ENCODE measurements at places on chromosomes 13 and 19.

- no peak for DNase-seq
Observed at GRCh38 chr13:96216543-96216942, 126.6 kb downstream of the HS6ST3 start.

DNA sequence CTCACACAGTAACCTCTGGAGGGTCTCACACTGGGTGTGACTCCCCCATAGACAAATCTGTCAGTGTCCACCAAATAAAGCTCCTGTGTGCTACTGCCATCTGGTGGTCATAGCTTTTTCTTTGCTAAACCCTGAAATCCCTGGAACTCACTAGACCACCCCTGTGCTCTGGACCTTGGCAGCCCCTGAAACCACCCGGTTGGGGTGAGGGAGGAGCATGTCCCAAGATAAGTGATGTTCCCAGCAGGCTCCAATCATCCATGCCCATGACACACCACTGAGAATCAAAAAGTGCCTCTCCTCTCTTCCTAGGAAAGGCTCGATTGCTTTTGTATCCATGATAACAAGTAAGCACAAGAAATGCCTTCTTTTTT, 6.5 kb upstream of the HSD17B14 start:
- no peak for DNase-seq

GRCh38 chr19:19421299-19421696, 15.8 kb downstream of the GATAD2A start:
- DNase-seq = no peak

GRCh38 chr13:55728247-55728646, 1412.5 kb upstream of the PRR20A start:
- DNase-seq = no peak

- no peak for DNase-seq
Observed at GRCh38 chr13:95833719-95834118, 156.8 kb downstream of the DNAJC3 start.

DNA sequence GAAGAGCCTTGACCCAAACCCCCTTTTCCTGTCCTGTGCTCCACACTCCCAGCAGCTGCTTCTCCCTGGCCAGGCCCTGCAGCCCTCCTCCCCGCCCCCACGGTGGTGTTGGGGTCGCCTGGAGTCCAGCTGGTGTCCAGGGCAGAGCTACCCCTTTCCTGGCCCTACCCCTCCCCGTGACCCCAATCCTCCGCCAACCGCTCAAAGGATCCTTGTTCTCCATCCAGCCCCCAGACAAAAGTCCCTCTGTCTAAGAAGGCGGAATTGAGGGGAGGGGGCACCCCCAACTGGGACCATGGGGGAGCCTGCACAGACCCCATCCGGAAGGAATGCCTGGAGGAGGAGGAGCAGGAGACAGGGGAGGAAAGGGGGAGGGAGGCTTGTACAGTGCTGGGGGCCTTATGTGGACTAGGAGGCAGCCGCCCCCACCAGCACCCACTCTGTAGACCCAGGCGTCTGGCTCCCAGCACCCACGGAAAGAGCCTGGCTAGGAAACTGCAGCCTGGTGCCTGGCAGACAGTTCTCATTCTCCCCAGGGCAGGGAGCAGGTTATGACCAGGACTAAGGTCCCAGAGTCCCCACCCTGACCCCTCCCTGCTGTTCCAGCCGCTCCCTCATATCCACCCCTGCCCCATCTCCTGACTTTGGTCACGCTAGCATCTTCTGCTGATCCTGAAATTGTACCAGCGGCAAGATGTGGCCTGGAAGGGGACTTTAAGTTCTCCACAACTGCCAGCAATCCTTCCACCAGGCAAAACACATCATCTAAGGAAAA, at the start of gene FXYD3:
Gene FXYD3 (plus strand): TSS at position 647 of the 775 bp plus-strand sequence. CDS start 3,554 bp downstream, outside the sequence.
- no peak for DNase-seq

GRCh38 chr13:20363172-20363571, 131.1 kb upstream of the GJB6 start:
- no peak for DNase-seq

DNA sequence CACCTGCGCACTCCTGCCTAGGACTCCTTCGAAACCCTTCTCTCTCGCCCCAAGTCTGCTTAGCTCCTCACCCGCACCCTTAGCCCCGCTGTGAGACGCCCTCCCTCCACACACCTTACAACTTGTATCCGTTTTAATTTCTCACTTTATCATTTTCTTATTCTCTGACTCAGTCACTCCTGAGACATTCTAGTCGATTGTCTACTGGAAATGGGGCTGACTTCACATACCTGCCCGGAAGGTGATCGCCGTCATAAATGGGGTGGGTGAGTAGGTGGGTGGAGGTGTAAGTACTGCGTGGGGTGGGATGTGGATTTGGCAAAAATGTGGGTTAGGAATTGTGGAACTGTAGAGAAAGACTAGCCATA, 714 bp downstream of the NDFIP2 start:
- DNase-seq = peak; percentile 14

GRCh38 chr19:29587518-29587986, 18.5 kb upstream of the POP4 start:
- no peak for DNase-seq

DNA sequence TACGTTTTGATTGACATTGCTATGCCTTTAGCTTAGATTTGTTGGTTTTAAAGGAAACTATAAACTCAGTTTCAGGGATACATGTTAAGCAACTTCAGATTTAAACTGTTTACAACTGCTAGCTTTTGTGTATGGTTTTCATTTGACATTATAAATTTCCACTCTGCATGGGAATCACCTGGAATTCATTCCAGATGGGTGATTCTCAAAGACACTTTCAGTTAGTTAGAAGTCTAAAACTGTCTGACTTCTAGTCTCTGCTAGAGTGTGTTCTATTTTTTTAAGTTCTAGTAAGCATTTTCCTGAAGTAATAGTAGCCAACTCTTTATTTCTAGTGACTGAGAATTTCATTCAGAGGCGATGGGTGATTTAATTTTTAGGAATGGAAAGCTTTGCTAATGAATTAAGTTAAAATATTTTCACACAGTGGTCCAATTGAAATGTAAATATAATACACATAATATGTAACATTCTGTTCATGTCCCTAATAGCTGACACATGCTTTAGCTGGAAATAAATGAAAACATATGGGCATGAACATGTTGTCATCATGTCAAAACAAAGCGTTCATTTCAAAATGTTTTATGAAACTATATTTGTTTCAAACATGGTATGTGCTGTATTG, 58.3 kb upstream of the CSNK1A1L start:
- no peak for DNase-seq

DNA sequence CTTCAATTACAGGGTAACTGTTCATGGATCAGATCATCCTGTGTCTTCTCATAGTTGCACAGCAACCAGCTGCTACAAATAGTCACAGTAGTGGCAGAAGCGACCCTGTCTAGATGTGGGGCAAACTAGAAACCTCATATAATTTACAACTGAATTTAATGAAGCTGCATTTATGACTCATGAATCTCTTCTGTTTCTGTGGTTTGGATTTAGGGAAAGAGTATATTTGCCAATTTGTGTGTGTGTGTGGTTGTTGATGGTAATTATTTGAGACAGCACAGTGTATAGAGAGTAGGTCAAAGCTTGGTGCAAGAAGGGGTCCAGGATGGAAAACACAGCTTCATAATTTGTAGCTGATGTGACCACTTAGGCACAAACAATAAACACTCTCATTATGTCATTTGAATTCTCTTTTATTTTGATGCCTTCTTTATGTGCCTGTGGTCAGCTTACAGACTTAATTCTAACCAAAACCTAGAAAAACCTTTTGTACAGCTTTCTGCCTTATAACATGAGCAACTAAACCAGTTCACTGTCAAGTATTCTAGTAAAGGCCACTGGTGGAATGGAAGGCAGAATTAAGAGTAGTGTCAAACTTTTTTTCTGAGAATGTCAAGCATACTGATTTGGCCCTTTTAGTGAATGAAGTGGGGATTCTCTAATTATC, 218.1 kb downstream of the TBC1D4 start:
- no peak for DNase-seq

DNA sequence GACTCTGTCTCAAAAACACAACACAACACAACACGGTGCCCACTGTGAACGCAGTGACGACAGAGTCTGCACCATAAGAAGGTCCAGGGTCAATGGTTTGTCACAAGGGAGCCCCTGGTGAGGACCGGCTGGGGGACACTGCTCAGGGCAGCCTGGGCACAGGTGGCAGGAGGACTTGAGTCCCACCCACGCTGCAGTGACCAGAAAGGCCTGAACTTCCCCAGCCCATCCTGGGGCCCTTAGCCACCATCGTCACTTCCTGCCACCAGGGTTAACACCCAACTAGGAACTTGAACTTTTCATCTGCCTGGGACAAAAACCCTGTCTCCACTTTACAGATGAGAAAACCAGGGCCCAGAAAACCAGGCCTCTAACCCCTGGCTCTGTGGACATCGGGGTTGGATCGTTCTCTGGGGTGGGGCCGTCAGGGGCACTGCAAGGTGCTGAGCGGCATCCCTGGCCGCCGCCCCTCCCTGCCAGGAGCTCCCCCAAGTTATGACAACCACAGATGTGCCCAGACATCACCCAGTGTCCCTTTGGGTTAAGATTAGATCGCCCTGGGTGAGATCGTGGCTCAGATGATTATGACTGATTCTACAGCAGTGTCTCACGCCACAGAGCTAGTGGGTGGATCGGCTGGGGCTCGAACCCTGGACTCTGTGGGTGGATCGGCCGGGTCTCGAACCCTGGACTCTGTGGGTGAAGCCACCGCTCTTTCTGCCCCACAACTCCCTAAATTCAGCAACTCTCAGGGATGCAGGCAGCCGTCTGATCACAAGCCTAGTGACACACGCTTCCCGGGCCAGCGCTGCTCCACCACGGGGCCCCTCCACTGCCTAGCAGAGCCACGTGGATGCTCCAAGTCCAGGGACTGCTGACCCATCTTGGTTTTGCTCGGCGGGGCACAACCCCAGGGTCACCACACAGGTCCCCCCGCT, 14.0 kb downstream of the MOB3A start:
- DNase-seq = no peak
